ENCODE measurements at places on chromosomes 12 and 14.
A peak's percentile ranks its signal among the peaks of the same experiment; 100 is the strongest.

- peak; percentile 49 for DNase-seq
These were observed 3.9 kb downstream of the PLD4 start for GRCh38 chr14:104928391-104929133.

- DNase-seq = no peak
These were observed 192.7 kb downstream of the DPF3 start for GRCh38 chr14:72701237-72701565.

- DNase-seq = no peak
These were observed 94.5 kb upstream of the MON2 start for GRCh38 chr12:62372134-62372533.

GRCh38 chr12:27012239-27012981 lies 1.8 kb downstream of the TM7SF3 start:
- DNase-seq = no peak

GRCh38 chr14:95167177-95167576 lies 9.8 kb upstream of the DICER1 start:
- no peak for DNase-seq

DNA sequence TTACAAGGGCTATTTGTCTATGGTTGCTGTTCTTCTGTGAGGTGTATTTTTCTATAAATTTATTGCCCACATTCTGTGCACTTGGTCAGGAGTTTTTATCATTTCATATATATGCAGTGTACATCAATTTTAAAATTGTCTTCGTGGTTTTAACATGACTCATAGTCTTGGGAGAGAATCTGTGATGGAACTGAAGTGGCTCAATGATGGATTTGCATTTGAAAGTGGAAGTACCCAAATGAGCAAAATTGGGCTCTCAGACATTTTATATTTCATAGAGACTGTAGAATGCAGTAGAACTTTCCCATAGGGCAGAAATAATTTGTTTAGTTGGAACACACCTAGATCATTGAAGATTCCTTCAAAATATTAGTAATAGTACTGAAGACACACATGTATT lies 1.9 kb upstream of the SCFD1 start:
- DNase-seq = no peak

- no peak for DNase-seq
These were observed 303.4 kb upstream of the PRICKLE1 start for GRCh38 chr12:42892702-42893551.

DNA sequence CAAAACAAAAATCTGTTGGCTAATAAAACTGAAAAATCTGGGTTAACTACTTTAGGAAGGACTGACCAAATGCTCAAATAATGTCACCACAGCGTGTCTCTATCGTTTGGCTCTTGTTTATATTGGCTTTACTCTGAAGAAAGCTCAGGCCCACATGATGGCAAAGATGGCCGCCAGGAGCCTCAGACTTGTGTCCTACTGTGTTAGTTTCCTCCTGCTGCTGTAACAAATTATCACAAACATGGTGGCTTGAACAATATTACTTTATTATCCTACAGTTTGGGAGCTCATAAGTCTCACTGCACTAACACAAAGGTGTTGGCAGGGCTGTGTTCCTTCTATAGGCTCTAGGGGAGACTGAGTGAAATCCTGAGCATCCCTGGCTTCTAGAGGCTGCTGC lies 303.0 kb downstream of the DAD1 start:
- no peak for DNase-seq

DNA sequence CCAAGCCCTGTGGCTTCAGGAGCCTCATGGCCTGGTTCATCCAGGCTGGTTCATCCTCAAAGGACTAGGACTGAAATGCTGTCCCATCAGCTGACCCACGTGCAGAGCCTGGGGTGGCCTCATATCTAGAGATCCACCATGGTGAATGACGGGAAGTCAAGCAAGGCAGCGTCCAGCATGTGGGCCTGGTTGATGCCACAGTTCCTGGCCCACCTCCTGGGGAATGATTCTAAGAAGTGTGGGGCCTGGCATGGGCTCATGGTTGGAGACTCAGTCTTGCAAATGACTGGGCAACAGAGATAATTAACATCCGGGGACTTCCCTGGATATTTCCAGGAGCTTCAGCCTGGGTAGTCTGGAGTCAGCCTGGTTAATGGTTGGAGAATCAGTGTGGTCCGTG lies 302.4 kb upstream of the SFSWAP start:
- DNase-seq = no peak

DNA sequence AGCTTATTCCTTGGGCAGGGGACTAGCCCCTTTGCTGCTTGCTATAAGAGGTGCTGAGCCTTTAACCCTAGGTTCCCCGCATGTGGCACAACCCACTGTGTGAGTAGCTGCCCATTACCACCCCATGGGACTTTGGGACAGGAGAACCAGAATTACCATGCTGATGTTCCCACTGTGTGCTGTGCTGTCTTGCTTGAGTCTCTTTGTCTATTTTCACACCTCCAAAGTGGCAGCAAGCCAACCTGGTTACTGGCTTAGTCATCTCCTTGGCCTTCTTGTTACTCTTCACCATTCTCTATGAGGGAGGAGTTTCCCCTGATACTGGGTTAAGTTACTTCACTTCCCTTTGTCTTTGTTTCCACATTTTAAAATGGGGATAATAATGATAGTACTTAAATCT lies 73.4 kb upstream of the ETV6 start:
- no peak for DNase-seq

- no peak for DNase-seq
These were observed 69.0 kb upstream of the CAPRIN2 start for GRCh38 chr12:30823764-30824163.

DNA sequence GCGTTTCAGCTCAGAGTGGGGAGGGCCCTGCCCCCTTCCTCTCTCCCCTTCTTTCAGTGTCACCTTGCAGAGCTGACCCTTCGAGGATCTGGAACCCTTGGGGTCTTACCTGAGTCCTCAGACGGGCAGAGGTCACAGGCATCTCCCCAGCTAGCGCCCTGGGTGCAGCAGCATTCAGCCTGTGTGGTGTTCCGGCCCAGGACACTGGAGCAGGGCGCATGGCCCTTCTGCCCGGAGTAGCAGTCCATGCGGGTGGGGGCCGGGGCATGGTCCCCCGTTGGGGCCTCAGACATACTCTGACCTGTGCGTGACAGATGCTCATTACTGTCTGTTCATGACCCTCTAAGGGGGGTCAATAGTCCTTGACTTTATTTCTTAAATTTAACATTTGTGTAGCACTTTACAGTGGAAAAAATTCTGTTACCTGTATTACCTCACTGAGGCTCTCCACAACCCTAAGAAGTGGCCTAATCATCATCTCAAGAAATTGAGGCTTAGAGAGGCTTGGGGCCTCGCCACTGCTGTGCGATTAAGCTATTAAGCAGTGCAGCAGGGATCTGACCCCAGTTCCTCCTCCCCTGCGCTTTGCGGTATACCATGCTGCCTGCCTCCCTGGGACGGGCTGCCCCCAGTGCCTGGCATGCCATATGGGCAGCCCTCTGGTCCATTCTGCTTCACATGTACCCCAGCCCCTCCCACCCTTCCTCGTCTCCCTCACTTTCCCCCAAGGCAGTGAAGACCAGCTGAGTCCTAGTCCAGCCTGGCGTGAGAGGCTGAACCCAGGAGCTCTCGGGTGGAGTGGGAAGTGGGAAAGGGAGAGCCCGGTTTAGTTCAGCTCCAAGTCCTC lies 11.5 kb downstream of the ISCA2 start:
- DNase-seq = peak; percentile 37

- DNase-seq = no peak
These were observed 405.0 kb upstream of the TMTC1 start for GRCh38 chr12:30188602-30189326.

- no peak for DNase-seq
These were observed 14.9 kb downstream of the CKB start for GRCh38 chr14:103507751-103508150.

- DNase-seq = peak; percentile 61
These were observed 860 bp downstream of the NDRG2 start for GRCh38 chr14:21023817-21024584.

DNA sequence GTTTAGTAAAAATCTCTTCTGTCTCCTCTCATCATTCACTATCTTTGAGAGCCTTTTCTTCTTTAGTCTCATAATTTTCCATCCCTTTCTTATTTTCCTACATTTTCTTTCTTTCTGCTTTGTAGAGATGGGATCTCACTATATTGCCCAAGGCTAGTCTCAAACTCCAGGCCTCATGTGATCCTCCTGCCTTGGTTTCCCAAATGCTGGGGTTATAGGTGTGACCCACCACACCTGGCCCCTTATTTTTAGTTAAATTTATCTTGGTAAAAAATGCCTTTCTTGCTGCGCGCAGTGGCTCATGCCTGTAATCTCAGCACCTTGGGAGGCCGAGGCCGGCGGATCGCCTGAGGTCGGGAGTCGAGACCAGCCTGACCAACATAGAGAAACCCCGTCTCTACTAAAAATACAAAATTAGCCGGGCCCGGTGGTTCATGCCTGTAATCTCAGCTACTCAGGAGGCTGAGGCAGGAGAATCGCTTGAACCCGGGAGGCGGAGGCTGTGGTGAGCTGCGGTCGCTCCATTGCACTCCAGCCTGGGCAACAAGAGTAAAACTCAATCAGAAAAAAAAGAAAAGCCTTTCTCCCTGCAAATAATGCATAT lies 996 bp downstream of the SLC2A3 start:
- DNase-seq = no peak

- DNase-seq = no peak
These were observed 68.8 kb downstream of the SLCO1A2 start for GRCh38 chr12:21265932-21266331.

DNA sequence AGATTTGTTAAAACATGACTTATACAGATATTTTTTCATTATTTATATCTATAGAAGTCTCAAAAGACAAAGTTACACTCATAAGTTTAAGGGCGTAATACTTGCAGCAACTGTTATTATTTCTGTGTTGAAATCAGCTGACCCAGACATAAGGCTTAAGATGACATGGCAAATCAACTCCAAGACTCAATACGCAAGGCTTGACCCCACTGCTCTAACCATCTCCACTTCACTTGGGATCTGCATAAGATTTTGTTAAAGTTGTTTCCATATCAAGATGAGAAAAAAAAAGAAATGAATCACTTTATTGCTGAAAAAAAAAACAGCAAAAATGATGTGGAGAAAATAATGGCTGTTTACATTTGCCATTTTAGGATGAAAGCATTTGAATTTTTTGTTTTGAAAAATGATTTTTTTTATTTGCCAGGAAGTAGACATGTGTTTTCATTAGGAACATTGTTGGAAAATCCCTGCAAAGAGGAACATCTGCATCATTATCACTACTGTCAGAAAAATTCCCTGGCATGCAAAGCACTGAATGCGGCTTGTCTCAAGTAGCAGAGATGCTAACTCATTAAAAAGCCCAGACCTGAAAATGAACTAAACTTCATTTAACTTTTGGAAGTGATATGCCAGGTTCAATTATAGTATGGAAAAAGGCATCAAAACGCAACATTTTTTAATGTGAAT lies 73.5 kb downstream of the LIN7A start:
- no peak for DNase-seq

GRCh38 chr14:33505963-33506329 lies 444.9 kb downstream of the EGLN3 start:
- no peak for DNase-seq

DNA sequence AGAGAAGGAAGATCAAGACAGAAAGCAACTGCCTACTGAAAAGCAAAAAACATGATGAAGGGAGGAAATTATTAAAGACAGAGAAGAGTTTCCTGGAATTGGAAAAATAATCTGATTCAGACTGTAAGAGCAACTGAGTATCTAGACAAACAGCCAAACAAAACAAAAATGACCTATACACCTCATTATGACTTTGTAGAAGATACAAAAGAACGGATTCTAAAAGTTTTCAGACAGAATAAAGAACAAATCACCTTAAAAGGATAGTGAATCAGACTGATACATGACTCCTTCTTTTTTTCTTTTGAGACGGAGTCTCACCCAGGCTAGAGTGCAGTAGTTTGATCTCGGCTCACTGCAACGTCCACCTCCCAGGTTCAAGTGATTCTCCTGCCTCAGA lies 10.4 kb downstream of the OSBPL8 start:
- no peak for DNase-seq

DNA sequence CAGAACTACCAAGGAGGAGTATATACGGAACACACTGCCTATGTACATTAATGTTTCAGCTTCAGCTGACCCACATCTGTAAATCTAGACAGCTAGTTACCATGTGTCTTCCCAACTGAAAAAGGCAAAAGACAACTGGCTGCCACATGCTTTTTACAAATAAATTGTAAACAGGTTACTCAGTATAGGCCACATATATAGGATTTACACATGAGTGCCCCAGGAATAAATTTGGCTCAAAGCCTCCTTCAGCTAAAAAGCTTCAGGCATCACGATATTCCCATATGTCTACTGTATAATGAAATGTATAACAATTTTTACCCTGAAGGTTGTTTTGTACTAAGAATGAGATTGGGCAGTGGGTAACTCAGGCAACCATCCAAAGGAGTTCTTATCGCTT lies 175.9 kb upstream of the BMP4 start:
- DNase-seq = no peak

DNA sequence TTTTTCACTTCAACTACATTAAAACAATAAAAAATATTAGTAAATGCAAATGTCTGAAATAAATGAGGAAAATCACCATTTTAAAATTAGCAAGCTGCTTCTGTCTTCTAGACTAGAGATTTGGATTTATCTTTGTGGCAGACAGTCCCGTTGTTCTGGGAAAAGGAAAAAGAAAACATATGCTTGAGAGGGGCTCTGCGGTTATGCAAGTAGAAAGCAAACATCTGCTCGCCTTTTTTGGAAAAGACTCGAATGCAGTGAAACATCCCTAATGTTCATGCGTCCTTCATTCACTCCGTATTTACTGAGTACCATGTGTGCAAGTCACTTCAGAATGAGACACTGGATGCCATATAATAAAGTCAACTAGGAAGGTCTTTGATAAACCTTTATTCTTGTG lies 44.9 kb downstream of the IFNG start:
- DNase-seq = no peak

DNA sequence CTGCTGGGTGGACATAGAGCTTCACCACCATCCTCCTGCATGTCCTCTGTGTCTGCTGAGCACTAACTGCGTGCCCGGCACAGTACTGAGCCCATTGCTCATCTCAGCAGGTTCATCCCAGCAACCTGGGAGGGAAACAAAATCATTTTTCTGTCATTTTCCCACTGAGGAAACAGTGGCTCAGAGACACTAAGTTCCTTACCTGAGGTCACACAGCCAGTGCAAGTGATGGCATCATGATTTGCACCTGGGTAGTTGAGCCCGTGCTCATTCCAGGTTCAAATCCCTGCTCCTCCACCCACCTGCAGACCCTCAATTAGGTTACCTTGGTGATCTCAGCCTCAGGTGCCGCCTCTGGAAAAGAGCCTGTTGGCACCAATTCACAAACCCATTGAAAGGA lies 23.4 kb downstream of the RNFT2 start:
- DNase-seq = no peak

- peak; percentile 84 for DNase-seq
These were observed 1.7 kb downstream of the AJUBA start for GRCh38 chr14:22980672-22981089.

DNA sequence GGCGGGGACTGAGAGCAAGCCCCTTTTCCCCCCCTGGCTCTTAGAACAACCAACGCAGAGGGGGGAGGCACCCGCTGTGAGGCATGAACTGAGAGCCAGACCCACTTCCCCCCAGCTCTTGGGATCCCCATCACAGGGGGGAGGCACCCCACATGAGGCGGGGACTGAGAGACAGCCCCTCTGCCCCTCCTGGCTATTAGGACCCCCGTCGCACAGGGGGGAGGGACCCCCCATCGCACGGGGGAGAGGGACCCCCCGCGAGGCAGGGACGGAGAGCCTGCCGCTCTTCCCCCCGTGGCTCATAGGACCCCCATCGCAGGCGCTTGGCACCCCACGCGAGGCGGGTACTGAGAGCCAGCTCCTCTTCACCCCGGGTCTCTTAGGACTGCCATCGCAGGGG lies 195.8 kb upstream of the PZP start:
- DNase-seq = no peak

Measured in islet precursor cell (in vitro differentiated cells).